LoVo (cell line): ENCODE measurements at places on chromosomes 3 and 15.
A peak's percentile ranks its signal among the peaks of the same experiment; 100 is the strongest.

GRCh38 chr15:85761635-85762034 is 33.1 kb downstream of the KLHL25 start:
- DNase-seq = no peak

GRCh38 chr3:8482960-8483665 is 18.5 kb upstream of the LMCD1 start:
- peak; percentile 38 for DNase-seq

DNA sequence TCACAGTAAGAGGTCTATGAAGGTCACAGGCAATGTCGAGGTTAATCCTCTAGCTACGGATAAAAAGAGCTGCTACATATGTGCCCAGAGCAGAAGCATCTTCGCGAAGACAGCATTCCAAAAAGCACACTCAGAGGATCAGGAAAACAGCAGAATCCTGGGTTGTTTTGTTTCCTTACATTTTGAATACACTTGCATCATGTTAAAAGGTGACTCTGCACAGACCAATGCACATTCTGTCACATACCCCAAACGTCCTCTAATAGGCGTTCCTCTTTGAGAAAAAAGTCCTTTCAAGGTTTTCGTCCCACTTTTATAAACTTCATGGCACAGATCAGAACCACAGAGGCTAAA is 52.7 kb downstream of the VGLL4 start:
- DNase-seq = no peak

GRCh38 chr3:16888356-16888755 is 3.6 kb downstream of the PLCL2 start:
- DNase-seq = no peak

DNA sequence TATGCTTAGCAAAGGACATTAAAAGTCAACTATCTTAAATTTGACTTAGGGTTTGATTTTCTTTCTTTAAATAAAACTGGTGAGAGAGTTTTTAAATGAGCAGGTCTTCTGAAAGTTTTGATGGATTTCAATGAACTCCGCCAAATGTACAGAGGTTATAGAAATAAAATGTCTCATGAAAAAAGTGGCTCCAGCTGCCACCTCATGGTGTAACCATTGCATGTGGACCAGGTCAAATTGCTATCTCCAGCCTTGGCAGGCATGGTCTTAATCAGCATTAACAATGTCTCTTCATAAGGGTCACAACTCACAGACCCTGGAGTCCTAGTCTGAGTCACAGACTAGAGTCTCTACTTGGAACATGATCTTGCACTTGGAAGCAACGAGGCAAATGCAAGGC is 182.3 kb downstream of the ADAMTS17 start:
- DNase-seq = no peak

DNA sequence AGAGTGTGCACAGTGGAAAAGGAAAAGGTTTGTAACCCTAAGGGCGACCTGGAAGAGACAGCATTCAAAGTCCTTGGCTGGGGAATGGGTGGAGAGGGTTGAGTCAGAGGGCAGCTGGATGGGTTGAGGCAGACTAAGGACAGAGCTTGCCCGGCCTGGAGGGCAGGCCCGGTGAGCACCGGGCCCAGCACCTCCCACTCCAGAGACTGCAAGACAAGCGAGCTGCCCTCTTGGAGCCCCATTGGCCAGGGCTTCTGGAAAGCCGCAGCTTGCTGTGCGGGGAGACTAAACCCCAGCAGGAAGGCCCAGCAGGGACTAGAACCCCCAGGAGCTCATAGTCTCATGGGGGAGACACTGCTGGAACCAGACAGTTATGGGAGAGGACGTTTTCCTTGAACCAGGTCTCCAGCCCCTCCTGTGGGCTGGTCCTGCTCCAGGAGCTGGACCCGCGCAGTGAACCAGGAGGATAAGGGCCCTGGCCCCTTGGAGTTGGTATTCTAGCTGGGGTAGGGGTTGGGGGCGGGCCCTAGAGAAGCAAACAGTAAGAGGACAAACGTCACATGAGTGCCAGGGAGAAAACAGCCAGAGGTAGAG is 59.1 kb downstream of the RGMA start:
- DNase-seq = no peak

DNA sequence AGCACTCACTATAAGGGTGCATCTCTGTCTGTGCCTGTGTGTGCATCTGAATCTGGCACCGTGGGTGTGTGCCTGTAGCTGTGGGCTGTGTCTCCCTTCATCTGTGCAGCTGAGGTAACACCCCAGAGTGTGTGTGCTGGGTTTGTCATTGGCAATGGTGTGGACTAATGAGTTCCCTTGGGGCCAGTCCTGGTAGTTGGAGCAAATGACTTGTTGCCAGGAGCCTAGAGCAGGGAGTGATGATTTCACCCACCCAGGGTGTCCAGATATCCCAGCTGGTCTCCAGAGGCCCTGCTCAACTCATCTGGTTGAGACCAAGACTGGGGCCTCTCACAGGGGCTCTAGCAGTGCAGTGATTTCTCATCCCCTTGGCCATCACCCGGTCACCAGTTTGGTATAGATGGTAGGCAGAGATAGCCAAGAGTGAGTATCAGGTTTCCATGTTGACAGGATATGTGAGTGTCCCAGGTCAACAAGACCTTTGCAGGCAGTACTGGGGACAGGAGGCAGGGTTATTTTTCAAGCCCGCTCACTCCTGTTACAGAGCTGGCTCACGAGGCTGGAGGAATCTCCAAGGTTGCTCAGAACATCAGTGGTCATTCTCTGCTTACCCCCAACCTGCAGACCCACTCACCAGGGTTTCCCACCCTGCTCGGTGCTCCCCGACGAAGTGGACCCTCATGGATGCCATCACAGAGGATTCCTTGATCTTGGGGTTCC is 4.1 kb upstream of the HDAC11 start:
- no peak for DNase-seq

DNA sequence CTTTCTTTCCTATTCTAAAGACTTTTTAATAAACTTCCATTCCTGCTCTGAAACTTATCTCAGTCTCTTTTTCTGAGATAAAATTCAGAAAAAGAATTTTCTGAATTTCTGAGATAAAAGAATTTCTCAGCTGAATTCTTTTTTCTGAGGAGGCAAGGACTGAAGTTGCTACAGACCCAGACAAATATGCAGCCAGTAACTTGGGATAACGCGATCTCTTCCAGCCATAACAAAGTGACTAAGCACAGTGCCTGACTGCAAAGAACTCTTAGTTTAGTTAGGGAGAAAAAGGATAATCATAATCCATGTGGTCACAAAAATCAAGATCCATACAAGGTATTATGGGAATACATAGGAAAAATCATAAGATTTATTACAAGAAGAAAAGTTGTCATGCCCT is 222.0 kb upstream of the GAP43 start:
- DNase-seq = no peak

DNA sequence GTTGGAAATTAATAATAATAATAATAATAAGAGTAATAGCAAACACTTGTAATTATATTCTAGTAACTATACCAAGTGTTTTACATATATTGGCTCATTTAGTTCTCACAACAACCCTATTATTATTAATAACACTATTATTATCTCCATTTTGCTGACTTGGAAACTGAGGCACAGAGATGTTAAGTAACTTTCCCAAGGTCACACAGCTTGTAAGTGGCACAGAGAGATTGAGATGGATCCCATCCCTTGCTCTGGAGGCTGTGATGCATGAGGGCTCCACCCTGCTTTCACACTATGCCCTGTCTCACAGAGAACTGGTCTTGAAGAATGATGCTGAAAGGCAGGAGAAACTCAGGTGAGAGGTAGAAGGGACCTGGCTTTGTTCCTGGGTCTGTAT is 31.9 kb downstream of the TRIM42 start:
- DNase-seq = no peak

DNA sequence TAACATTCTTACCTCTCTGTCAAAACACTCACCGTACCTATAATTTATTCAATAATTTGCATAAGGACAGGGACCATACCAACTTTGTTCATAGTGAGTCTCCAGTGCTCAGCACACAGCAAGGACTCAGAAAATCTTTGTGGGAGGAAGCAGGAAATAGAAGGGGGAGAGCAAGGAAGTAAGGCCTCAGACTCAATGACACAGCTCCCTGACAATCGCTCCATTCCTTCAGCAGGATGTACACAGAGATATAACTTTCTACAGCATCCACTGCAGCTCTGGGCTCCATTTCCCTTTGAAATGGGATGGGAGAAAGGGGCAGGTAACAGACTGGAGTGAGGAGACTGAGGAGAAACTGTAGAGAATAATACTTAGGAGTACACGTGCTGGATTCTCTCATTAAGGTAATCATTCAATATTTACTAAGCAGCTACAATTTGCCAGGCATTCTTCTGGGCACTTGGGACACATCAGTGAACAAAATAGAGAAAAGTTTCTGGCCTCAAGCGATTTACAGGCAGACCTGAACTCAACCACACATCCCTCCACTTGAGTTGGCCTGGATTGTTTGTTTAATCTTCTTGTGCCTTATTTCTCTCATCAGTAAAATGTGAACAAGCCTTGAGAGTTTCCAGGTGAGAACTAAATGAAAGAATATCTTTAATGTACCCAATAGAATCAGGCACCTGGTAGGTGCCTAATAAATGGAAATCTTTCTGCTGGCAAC is 330.3 kb upstream of the THBS1 start:
- no peak for DNase-seq

DNA sequence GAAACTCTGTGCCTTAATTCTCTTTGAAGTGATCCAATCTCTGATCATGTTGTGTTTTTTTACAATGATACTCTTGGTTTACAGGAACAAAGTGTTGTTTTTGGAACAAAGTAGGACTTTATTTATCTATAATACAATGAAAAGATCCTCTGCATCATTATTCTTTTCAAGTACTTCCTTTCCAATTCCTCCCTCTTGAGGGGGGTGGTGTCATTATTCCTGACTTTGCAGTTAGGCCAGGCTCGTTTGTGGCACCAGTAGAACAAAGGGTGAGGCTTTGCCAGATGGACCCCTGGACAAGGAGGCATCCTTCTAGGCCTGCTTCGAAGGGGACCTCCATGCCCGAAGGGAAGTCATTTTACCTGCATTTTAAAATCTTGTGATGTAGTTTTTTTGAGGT is 41.7 kb upstream of the ZBTB38 start:
- no peak for DNase-seq

GRCh38 chr3:134496471-134497071 is 10.7 kb downstream of the CEP63 start:
- no peak for DNase-seq

DNA sequence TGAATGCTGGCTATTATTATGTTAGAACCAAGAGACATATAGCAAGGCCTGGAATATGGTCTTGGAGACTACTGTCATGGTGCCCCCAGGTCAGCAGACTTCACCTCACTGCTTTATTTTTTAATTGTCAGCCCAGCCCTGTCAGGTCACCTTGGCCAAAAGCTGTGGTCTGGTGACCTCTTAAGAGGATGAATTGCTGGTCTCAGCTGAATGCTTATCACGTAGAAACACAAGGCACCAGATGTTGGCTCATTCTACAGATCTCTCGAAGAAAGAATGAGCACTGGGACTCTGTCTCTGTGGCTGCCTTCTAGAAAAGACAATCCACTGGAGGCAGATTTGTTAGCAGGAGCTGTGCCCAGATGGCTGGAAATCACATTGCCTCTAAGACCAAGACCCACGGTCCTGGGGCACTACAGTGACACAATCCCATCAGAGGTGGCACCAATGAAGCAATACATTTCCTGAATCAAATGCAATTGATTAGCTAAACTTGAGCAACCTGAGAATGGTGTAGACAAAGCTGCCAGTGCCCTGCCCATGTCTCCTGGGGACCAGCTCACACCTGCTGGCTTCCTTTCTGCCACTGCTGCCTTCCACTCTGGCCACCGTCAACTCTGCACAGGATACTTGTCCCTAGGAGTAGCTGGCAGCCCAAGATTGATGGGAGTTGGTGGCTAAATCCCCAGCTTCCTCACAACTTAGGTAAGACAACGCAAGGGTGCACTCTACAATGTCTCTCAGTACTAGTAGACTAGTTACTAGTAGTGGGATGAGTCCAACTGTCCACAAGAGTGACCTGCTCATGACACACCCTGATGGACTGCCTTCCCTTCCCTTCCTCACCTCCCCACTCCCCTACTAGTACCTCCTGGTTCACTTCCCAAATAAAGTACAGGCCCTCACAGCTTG is 384.9 kb upstream of the PROK2 start:
- no peak for DNase-seq

DNA sequence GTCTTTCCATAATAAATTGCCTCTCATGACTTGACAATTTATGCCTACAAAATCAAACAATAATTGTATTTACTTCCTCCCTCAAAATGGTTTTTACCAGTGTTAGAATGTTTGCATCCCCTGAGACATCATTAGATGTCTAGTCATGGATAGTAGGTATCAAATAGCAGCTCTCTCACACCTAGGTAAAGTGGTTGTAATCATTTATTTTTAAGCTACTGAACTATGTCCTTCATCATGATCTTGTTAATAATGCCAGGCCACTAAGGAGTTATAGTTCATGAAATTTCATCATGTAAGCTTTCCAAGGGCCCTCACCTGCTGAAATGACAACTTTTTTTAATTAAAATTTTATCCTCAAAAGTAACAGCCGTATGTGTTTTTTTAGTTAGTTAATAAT is 134.1 kb downstream of the ARPP21 start:
- DNase-seq = no peak

- no peak for DNase-seq
Observed at GRCh38 chr3:16378415-16378814, 113.4 kb downstream of the OXNAD1 start.

DNA sequence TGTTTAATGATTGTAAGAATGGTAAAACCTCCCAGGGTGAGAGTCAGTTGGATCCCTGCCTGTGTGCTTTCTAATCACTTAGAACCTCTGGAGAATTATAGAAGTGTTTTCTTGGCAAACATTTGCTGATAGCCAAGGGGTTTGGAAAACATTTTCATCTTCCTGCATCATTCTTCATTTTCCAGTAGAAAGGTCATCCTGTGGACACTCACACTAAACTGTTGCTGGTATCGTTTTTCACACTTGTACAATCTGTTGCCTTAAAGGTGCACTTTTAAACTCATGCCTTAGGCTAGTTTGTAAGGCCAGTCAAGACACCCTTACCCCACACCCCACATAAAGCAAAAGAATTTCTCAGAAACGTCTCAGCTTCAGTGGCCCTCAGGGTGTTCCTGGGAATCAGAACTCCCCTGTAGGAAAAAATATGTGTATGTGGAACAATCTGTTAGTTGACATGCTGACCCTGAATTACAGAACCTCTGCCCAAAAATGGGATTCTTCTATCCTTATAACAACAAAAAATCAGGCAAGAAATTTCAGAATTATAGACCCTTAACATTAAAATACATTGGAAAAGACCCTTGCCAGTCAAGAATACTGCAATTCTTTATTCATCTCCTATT is 5.8 kb upstream of the PLD1 start:
- DNase-seq = no peak

DNA sequence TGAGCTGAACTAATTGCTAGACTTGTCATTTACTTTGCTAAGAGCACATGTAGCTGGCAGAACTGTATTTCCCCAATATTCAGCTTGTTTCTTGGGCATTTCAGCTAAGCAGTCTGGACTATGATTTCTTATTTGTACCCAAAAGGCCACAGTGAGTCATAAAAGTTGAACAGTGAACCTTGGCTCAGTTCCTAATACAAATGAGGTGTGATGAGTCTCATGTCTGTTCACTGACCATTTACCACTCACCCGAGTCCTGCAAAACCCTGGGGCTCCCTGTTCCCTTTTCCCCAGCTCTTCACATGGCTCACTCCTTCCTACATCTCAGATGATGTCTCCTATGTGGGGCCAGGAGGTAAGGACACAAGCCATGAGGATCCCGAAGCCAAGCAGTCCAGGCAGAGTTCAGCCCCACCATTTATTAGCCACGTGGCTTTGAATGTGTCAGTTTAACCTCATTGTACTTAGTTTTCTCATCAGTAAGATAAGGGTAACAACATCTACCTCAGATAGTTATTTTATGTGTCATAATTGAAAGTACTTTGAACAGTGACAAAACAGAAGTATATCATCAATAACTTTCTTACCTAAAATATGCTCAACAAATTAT is 239.3 kb downstream of the IL5RA start:
- no peak for DNase-seq
